ENCODE measurements at places on chromosomes 16 and 17.

- DNase-seq = no peak
- no peaks in the 10 kb centered on the region for H3K27me3 ChIP-seq
- no peak overlapping the region for H3K27ac ChIP-seq
- no peak overlapping the region for H3K4me3 ChIP-seq
- no peaks in the 10 kb centered on the region for H3K36me3 ChIP-seq
- no peaks in the 10 kb centered on the region for H3K4me1 ChIP-seq
These were observed 559.1 kb upstream of the SALL1 start for GRCh38 chr16:51710186-51710585.

DNA sequence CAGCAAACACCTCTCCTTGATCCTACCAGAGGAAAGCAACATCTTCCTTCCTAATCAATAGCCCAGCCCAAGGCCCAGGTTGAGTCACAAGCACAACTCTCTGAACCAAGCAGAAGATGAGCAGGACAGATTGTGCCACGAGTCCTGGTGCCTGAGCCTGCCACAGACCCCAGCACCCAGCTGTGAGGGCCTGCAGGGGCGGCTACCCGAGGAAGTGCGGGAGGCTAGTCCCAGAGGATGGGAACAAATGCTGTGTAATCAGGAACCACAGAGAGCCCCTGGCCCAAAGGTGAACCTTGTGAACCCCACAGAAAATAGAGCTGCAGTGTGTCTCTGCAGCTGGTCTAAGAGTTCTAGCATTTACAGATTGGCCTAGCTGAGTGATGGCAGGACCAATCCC is 126.8 kb upstream of the HSBP1 start:
- no peaks in the 10 kb centered on the region for H3K36me3 ChIP-seq
- peaks cover 56% of the 10 kb centered on the region for H3K27me3 ChIP-seq
- H3K4me1 ChIP-seq = no peaks in the 10 kb centered on the region

DNA sequence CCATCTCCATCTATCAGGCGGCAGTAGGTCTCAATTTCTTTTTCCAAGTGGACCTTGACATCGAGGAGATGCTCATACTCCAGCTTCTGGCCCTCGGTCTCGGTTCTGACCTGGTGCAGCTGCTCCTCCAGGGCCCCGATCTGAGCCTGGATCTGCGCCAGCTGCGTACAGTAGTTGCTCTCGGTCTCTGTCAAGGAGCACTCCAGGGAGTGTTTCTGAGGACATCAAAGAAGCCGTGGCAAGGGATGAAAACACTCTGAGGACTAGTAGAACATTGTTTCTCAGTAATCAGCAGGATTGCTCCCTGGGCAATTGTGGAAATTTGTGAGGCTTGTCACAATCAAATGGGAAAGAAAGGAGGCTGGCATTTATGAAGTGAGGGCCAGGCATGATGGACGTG is 5.9 kb downstream of the KRT28 start:
- no peak overlapping the region for H3K27ac ChIP-seq
- no peaks in the 10 kb centered on the region for H3K27me3 ChIP-seq
- H3K4me1 ChIP-seq = no peaks in the 10 kb centered on the region
- no peak overlapping the region for H3K4me3 ChIP-seq

DNA sequence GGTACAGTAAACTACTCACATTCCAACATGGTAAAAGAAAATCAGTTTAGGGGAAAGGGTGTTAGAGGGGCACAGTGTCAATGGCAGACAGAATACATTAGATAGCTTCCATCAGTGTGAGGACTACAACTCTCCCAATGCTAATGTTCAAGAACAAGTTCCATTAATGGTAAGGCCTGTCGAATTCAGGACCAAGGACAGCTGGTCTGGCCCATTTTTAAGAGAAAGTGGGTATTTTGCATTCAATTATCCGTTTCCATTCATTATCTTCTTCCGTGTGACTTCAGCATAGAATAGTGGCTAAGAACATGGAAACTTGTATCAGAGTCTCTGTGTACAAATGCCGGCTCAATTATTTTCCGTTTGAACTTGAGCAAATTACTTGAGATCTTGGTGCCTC is 98.4 kb downstream of the XYLT1 start:
- peaks cover 20% of the 10 kb centered on the region for H3K27me3 ChIP-seq
- 0 out of 2 replicates have a peak, but pooled peaks cover 3% of the 10 kb centered on the region for H3K4me1 ChIP-seq

- H3K36me3 ChIP-seq = no peaks in the 10 kb centered on the region
- no peak overlapping the region for H3K4me3 ChIP-seq
- no peak overlapping the region for H3K27ac ChIP-seq
- no peak for DNase-seq
These were observed 66.6 kb upstream of the LHX1 start for GRCh38 chr17:36870720-36870999.

Measured in HCT116 (cell line).